ENCODE measurements at places on chromosomes 12 and 14.

- DNase-seq, result no peak
These were observed 7.7 kb downstream of the CAPS2 start for GRCh38 chr12:75322464-75322863.

DNA sequence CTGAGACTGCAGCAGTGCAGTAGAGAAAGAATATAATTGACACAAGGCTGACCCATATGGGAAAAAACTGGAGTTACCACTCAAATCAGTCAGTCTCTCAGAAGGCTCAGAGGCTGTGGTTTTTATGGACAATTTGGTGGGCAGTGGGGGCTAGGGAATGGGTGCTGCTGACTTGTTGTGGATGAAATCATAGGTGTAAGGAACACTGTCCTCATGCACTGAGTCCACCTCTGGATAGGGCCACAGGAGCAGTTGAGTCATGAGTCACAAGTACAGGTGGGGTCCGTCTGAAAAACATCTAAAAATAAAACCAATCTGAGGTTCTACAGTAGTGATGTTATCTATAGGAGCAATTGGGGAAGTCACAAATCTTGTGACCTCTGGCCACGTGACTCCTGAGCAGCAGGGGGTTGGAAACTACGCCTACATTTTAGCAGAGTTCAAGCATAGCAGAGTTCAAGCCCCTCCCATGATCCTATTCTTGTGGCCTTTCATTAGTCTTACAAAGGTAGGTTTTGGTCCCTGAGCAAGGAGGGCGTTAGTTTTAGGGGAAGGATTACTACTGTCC lies 18.1 kb upstream of the SGPP1 start:
- peak; percentile 10 for DNase-seq

GRCh38 chr12:51695241-51696010 lies 104.4 kb downstream of the SCN8A start:
- DNase-seq, result no peak

- DNase-seq, result no peak
These were observed 116.0 kb downstream of the CACNA1C start for GRCh38 chr12:2168808-2169207.

- DNase-seq, result no peak
These were observed 5.6 kb downstream of the SLC11A2 start for GRCh38 chr12:51020448-51021182.

DNA sequence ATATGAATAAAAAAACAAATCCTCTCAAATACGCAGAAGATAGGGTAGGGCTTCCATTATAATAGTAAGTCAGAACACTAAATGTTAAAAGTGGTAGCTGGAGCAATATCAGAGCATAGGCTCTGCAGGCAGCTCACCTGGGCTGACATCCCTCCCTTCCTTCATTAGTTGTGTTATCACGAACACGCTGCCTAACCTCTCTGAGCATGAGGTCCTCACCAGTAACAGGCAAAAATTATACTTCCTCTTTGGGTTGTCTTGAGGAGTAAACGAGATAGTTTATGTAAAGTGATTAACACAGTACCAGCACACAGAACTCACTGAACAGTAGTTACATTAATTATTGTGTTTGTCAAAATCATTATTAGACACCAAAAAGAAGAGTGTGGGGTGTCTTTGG lies 154.3 kb downstream of the STXBP6 start:
- DNase-seq, result no peak

GRCh38 chr12:662566-663292 lies 516 bp downstream of the NINJ2 start:
- DNase-seq, result no peak

GRCh38 chr14:23186913-23187654 lies 3.6 kb upstream of the SLC7A8 start:
- peak; percentile 4 for DNase-seq

DNA sequence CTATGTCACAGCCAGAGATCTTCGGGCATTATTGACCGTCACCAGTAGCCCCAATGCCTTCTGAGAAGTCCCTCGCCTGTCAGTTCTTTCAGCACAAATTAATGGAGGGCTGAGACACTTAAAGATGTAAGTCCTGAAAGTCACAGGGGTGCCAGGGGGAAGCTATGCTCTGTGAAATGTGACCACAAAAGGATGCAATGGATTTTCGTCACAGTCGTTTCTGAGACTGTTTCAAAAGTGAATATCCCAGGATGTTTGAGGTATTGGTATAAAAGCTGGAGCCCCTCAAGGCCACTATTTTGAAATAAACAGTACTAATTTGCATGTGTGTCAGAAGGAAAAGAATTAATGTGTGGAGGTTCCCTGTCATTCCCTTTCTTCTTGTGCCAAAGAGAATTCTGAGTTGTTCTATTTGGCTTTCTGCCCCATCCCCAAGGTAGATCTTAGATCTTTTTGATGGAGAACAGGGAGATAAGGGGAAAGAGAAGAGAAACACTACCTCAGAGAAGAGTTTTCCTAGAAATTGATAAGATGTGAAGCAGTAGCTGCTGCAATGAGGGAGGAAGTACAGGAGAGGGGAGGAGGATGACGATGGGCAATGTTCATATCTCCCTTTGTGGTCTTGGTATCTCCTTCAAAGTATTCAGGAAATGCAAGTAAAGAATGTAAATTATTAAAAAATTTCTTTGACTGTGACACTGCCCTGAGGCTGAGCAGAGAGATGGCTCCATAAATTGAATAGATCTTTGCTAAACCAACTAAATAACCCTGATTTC lies 101.8 kb upstream of the NAP1L1 start:
- no peak for DNase-seq

DNA sequence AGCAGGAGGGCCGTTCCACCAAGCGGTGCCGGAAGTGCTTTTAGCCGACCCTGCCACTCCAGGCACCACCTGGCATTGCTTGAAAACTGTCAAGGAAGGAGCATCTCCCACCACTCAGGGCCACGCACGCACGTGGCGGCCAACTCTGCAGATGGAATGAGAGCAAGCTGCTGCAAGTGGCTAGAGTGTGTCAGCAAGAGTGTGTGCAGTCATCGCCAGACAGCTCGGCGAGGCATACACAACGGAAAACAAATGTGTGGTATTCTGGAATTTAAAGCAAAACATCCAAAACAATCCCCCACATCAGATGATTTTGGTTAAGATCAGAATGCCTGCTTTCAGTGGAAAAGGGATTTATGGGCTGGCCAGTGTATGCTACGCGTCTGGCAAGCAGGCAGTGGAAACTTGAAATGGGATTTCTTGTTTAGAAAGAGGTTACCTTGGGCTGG lies 11.2 kb downstream of the CD9 start:
- no peak for DNase-seq

- no peak for DNase-seq
These were observed 208.2 kb downstream of the DIO2 start for GRCh38 chr14:80003138-80003537.

DNA sequence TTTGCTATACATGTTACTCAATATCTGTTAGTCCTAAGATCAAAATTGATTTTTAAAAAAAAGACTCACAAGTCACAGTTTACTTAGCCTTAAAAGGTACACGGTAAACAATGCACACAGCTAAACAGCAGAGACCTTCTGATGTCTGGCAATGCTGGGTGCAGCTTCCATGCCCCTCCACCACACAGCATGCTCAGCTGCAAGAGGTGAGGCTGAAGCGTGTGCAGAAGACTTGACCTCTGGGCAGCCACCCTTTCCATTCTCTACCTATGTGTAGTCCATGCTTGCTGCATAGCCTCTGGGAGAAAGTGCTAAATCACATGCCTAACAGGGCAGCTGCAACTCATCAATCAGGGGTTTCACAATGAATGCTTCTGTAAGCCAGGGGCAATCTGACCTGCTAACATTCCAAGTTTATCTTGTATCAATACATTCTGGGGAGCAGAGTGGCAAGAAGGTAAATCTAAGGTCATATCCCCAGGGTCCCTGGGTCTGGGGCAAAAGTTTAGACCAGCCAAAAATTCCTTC lies 44.5 kb upstream of the AMN1 start:
- DNase-seq, result no peak

DNA sequence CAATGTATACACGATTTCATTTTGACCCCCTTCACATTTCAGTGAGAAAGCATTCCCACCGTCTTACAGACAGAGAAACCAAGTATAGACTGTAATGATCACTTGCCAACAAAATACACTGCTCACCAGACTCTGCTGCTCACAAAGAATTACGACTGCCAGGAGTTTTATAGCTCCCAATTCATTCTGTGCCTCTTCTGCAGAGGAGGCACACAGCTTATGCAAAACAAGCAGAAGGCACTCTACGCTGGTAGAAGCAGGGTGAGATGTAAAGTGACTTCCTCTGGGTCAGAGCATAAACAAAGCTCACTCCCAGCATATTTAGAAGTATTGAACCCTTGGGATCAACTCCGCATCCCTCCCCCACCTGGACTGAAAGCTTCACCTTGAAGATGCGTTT lies 14.6 kb downstream of the SPTB start:
- DNase-seq, result no peak

DNA sequence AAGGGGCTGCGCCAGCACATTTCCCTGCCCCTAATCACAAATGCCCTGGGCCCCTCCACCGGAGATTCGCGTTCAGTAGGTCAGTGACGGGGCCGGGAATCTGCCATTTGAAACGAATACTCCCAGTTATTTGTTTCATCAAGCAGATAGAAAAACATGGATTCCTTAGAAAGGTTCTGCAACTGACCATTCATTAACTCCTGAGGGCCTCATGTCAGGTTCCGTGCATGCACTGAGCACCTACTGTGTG lies 25.6 kb upstream of the UBC start:
- no peak for DNase-seq

GRCh38 chr12:6644257-6644596 lies 3.0 kb downstream of the ACRBP start:
- no peak for DNase-seq

DNA sequence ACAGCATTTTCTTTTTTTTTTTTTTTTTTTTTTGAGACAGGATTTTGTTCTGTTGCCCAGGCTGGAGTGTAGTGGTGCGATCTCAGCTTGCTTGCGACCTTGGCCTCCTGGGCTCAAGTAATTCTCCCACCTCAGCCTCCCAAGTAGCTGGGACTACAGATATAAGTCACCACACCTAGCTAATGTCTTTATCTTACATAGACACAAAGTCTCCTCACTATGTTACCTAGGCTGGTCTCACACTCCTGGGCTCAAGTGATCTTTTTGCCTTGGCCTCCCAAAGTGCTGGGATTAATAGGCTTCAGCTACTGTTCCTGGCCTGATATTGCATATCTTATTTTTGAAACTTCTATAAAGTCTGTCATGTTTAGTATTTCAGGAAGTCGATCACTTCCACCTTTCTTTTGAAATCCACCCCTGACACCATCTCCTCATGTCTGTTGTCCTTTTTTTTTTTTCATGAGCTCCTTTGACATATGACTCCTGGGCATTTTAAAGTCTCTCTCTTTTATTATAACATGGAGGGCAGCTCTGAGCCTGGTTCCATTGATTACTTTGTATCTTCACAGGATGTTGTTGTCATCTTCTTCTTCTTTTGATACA lies 5.9 kb upstream of the A2ML1 start:
- DNase-seq, result no peak

DNA sequence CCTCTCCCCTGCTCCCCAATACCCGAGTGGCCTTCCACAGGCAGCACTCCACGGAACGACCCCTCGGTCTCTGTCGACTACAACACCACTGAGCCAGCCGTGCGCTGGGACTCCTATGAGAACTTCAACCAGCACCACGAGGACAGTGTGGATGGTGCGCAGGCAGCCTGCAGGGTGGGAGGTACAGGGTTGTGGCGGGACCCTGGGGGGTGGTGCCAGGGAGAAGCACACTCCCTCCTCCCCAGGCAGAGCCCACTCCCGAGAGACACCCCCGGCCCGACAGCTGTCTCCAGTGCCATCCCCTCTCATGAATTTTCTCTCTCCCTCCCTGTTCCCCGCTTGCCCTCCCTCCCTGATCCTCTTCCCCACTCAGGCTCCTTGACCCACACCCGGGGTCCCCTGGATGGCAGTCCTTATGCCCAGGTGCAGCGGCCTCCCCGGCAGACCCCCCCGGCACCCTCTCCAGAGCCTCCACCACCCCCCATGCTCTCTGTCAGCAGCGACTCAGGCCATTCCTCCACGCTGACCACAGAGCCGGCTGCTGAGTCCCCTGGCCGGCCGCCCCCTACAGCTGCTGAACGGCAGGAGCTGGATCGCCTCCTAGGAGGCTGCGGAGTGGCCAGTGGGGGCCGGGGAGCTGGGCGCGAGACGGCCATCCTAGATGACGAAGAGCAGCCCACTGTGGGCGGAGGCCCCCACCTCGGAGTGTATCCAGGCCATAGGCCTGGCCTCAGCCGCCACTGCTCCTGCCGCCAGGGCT lies 9.0 kb downstream of the TNS2 start:
- DNase-seq, result no peak

DNA sequence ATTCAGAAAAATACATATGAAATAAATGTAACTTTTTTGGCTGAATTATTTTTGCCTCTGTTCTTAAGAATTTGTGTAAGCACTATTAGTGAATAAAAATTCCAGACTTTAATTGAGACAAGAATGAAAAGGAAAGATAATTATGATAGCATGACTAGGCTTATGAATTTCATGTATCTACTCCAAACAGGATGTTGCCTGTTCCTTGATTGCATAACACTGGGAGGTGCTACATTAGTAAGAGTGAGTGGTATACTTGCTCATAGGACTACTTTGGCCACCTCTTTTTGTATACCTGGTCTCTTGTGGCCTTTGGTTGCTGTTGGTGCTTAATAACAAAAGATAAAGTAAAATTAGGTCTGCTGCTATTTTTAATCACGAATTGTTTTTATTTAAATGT lies 112.8 kb downstream of the NAV3 start:
- no peak for DNase-seq

- DNase-seq, result no peak
These were observed 204.0 kb downstream of the SSPN start for GRCh38 chr12:26399381-26399780.

GRCh38 chr14:64673748-64674147 lies 30.5 kb upstream of the PLEKHG3 start:
- DNase-seq, result peak; percentile 15

DNA sequence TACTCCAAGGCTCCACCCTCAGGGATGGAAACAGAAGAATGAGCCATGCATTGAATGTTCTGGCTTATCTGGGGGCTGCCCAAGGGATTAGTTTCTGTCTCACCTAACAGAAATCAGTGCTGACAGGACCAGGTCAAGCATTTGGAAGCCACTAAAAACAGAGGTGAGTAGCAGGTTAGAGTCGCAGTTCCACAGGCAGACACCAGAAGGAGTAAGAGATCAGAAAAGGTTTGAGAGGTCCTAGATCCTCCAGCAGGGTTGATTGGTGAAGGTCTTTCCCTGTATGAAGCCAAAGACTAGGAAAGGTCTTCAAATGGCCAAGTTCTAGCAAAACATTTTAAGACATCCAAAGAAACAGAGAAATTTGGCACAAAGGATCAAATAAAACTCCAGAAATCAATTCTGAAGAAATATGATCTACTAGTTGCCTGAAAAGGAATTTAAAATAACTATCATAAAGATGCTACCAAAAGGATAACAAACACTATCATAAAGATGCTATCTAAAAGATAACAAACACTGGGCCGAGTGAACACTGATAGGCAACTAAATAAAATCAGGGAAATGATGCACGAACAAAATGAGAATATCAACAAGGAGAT lies 19.5 kb upstream of the TTC9 start:
- DNase-seq, result peak; percentile 43
